ENCODE measurements at places on chromosomes 7 and 10.

GRCh38 chr10:125005312-125006187 lies 63.6 kb downstream of the ZRANB1 start:
- DNase-seq: no peak

DNA sequence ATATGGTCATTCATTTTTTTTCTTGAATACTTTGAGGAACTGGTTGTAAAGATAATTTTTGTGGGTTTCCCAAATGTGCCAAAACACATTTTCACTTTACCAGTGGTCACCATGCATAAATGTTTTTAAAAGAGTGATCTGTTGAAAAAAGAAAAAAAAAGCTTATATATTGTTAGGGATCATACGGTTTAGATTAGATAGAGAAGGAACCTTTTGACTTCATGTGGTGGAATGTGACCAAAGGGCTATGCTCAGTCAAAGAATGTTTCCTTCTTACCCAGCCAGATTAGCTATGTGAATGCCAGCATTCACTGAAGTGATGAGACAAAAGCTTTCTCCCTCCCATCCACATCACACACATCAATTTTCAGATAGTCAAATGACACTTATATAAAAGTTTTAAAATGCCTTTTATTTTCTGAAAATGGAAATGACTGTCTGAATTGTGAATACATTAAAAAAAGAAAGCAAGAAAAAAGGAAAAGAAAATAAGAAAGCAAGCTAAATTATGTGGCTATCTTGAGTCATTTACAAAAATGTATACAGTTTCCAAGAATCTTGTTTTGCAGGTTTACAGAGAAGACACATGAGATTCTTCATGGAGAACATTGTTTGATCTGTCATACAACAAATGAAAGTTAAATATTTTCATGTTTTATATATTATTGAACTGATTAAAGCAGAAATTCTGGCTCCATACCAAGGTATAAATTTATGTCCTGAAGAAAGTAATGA lies 8.6 kb upstream of the CPED1 start:
- DNase-seq: peak; percentile 54

DNA sequence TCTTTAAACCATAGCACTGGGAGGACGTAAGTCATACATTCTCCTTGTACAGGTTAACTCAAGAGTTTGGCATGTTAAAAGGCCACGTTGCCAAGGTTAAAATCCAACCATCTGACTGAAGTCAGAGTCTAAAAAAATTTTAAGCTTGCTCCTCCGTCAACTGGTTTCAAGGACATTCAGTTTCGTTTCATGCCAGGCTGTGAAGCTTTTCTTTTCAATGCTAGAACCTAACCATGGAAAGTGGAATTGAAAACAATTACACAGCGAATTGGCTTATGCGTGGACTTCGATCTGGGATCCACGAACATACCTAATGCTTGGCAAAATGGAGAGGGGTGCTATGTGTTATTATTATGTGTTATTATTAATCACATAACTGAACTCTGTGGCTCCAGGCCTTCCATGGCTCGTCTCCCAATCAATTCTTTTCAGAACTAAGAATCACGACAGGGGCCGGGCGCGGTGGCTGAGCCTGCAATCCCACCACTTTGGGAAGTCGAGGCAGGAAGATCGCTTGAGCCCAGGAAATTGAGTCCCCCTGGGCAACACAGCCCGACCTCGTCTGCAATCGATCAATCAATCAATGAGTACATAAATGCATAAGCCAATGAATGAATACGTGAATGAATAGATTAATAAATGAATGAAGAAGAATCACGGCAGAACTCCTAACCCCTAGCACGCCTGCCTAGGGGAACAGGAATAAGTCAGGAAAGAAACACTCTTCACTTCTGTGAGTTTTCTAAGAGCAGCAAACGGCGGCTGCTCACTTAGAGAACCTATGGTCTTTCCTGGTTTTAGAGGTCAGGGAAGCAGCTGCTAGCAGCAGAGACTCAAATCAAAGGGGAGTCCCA lies 733 bp upstream of the ARL5B start:
- DNase-seq: peak; percentile 24

DNA sequence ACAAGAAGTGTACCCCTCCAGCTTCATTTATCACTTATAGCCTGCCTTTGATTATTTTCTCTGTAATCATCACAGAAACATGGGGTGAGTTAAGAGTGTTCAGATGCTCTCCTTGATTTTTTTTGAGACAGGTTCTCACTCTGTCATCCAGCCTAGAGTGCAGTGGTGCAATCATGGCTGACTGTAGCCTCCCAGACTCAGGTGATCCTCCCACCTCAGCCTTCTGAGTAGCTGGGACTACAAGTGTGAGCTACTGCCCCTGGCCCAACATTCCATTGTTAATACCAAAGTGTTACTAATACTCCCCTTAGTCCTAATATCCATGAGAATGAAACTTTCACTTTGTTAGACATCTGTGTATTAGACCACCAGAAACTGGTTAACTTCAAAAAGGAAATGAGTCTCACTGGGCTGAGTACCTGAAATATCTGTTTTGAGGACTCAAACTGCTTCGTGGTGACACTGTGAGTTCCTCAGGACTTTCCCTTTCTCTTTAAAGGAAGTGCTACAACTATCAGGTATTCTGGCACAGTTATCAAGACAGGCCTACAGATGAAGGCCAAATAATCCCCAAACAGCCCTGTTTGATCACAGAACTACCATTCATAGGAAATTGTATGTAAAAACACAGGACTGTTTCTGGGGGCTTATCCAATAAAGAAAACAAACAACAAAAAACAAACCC lies 20.5 kb upstream of the CFAP70 start:
- no peak for DNase-seq

GRCh38 chr10:114664127-114664526 lies 6.1 kb upstream of the ABLIM1 start:
- DNase-seq: no peak

- DNase-seq: no peak
Measured at GRCh38 chr7:120949998-120950538, 509 bp upstream of the ING3 start.

- no peak for DNase-seq
Measured at GRCh38 chr10:4568086-4568485, 257.9 kb upstream of the AKR1E2 start.

DNA sequence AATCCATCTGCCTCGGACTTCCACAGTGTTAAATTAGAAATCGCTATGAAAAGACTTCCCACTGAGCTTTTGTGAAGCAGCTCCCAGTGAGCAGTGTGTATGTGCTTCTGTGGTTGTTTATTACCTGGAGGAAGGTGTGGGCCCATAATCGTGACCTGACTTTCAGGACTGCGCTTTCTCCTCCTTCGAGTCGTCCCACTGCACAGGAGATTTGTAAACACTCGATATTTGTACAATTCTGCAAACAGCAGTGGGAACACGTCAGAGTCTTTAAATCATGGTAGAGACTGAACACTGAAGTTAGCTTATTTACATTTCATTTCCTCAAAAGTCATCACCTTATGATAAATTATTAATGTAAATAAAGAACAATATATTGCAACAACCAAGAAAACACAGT lies 171.4 kb downstream of the ITGA8 start:
- no peak for DNase-seq

- peak; percentile 54 for DNase-seq
Measured at GRCh38 chr7:81616951-81617350, 152.9 kb downstream of the HGF start.

- DNase-seq: no peak
Measured at GRCh38 chr10:27638071-27638750, 107.4 kb downstream of the MKX start.

GRCh38 chr10:127734753-127735152 lies 2.2 kb upstream of the FOXI2 start:
- no peak for DNase-seq

- no peak for DNase-seq
Measured at GRCh38 chr10:34372509-34372908, 442.6 kb downstream of the PARD3 start.

GRCh38 chr7:150948791-150949251 lies 29.3 kb downstream of the KCNH2 start:
- DNase-seq: no peak

GRCh38 chr10:112722758-112723157 lies 227.3 kb upstream of the TCF7L2 start:
- no peak for DNase-seq

- peak; percentile 86 for DNase-seq
Measured at GRCh38 chr10:31707093-31708039, 221.3 kb downstream of the ARHGAP12 start.

- no peak for DNase-seq
Measured at GRCh38 chr10:62979921-62980320, 153.2 kb upstream of the NRBF2 start.

- no peak for DNase-seq
Measured at GRCh38 chr10:131852176-131852822, 48.5 kb upstream of the PPP2R2D start.

- DNase-seq: peak; percentile 60
Measured at GRCh38 chr10:119734396-119735332, 8.8 kb downstream of the INPP5F start.
